COR-L47 (cell line): ENCODE measurements at places on chromosomes 2 and 18.
A peak's percentile ranks its signal among the peaks of the same experiment; 100 is the strongest.

GRCh38 chr18:46574743-46575115 lies 82.3 kb downstream of the LOXHD1 start:
- no peak for DNase-seq

DNA sequence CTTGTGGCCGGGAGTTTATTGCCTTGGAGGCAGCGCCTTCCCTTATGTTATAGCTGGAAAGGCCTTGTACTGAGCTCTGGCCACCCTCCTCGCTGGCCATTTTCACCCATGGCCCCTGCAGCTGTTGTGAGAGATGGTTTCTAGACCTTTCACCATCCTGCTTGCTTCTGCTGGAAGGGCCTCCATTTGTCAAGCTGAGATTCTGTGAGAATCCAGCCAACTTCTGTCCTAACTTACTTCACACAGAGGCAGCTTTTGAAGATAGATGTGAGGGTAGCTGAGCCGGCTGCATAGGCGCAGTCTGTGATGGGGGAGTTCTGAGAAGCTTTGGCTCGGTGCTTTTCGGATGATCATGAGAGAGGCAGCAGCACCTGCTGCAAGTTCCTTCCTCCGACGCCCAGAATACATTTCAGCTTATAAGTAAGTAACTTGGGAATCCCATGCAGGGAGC lies 8.7 kb downstream of the CTIF start:
- no peak for DNase-seq

DNA sequence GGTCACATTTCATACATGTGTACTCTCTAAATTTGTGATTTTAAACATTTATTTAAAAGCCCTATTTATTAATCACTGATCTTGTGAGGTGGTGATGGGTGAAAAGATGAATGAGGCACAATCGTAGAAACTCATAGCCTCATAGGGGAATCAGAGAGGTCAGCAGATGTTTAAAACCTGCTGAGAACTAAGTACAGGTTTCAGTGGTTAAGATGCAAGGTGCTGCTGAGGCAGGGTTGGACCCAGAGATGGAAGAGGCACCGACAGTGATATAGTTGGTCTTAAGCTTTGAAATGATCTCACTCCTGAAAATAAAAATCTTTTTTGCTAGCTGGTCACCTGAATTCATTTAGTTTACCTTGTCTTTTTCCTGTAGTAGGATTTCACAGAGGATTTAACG lies 49.6 kb downstream of the LINC00305 start:
- DNase-seq: no peak

- DNase-seq: peak; percentile 47
These were observed 2.9 kb upstream of the MAL start for GRCh38 chr2:95022309-95023221.

DNA sequence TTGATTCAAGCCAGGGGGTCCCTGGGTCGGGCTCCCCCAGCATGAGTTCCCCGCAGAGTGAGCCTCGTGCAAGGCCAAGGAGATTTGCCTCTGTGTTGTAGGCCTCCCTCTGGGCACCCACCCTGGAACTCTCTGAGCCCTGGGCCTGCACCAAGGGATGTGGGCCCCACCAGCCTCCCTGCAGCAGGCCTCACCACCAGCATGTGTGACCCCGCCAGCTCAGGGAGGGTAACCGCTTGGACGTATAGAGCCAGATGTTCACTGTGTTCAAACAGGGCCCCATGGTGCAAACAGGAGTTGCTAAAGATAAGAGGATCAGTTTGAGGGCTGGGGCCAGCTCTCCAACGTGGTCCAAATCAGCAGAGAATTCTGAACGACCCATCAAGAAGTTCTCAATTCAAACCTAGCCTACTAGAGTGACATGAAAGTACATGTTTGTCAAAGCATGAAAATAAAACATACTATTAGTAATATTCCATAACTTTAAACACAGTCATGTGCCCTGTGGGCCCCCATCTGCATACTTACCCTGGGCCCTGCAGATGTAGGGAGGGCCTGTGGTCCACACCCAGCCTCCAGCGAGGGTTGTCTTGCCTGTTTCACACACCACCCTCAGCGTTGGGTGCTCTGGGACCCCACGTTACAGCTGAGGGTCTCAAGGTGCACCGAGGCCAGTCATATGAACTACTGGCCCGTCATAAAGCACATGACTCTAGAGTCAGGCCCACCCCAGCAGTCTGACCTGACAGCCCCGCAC lies 5.5 kb upstream of the TUBB6 start:
- no peak for DNase-seq

- no peak for DNase-seq
These were observed 1199.7 kb downstream of the CNTNAP5 start for GRCh38 chr2:125224830-125225229.

- no peak for DNase-seq
These were observed 325.4 kb downstream of the PID1 start for GRCh38 chr2:228945710-228946109.

DNA sequence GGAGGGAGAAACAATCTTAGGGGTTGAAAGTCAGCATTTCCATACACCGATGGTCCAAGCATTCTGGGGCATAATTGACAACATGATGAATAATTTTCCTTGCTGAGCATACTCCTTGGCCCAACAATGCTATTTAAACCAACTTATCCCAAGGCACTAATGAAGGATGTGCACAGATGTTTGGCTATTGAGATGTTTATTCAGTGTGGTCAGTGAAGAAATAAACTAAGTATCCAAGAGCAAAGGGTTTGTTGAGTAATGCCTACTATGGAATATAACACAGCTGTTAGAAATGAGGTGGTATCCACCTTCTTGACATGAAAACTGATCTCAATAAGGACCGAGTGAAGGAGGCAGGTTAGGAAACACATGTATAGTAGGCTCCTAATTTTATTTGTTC lies 53.9 kb upstream of the RAB6D start:
- no peak for DNase-seq

DNA sequence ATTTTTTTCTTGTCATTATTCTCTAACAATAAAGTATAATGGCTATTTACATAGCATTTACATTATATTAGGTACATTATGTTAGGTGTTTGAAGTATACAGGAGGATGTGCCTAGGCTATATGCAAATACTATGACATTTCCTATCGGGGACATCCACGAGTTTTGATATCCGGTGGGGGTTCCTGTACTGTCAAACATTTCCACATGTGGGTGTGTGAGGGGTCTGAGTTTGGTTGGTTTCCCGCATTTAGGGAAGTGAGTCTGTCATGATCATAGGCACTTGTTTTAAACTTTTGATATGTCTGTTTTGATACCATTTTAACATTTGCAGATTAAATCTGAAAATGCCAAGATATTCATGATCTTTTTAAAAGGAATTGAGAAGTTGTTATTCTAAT lies 76.0 kb downstream of the CEP192 start:
- DNase-seq: no peak

DNA sequence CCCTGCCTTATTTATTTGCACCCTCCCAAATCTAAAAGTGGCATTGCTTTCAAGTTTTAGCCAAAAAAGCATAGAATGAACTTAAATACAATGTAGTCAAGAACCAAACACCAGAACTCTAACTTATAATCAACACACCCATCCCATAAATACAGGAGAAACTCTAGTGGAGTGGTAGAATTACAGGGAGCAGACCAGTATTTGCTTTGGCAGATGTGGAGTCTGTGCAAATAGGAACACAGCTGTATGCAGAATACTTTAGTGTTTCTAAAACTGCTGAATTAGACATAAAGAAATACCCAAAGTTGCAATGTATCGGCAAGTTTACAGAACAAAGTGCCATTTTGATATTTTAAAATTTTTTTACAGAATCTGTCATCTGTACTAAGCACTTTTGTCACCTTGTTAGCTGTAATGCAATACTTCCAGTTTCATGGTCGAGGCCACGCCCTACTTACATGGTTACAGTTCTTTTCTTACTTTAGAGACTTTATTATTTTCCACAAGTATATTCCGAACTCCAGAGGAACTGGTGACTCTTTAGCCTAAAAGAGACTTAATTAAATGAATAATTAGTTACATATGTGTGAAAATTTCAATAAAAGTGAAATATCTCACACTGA lies 23.7 kb upstream of the COL5A2 start:
- DNase-seq: no peak

GRCh38 chr2:24971286-24971535 lies 544 bp downstream of the DNAJC27 start:
- DNase-seq: peak; percentile 14

DNA sequence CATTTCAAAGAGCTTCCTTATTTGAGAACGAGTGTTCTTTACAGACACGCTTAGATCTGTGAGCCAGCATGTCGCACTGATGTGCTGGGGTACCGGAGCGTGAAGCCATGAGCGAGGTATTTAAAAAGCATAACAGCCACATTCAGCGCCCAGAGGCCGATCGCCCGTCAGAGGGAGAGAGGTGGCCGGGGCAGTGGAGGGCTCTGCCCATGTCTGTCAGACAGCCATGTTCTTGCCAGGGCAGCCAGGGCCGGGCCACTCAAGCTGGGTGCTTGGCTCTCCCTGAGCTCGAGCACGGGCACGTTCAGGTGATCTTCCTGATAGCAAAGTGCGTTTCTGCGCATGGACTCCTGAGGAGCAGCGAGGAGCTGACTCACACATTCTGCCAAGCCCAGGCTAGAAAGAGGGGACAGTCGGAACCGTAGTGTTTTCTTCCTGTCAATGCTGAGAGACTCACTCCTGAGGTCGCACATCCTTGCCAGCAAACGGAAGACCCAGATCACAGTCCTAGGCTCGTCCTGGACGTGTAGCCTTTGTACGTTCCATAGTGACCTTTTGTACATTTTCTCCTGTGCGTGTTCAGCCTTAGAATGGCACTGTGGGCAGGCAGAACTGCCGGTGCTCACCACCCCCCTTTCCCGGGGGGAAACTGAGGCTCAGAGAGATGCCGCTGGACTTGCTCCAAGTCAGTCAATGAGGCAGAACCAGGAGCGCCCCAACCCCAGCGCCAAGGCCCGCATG lies 100.7 kb downstream of the NFATC1 start:
- no peak for DNase-seq

GRCh38 chr18:55404832-55405465 lies 183.0 kb downstream of the TCF4 start:
- no peak for DNase-seq

DNA sequence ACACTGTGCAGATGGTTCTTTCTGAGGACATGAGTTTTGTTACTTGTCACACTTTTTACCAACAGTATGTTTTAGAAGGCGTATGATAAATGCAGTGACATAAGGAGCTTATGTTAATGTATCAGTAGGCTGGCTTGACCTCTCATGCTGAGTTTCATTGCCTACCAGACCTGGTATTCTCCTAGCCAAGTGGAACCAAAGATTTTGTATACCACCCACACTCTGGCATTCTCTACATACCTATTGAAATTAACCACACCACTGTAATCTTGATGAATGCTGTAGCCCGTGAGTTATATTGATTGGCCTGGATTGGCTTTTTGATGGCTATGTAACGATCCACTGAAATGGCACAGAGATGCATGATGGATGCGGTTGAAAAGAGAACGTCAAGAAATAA lies 11.4 kb downstream of the HTR2B start:
- no peak for DNase-seq

DNA sequence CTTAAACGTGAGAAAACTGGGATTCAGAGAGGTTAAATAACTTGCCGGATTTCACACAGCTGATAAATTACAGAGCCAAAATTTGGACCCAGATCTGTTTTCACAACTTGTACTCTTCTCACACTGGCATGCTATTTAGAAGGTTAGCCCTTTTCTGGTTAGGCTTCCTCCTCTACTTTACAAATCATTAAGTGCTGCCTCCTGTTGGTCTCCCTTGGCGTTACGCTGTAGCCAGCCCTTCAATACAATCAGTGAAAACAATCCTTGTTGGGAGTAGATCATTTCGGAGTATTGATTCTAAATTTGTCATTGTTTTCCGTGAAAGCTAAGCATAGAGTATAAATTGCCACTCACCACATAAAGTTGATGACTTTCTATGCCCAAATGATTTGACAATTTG lies 153.5 kb downstream of the ARHGAP15 start:
- no peak for DNase-seq

DNA sequence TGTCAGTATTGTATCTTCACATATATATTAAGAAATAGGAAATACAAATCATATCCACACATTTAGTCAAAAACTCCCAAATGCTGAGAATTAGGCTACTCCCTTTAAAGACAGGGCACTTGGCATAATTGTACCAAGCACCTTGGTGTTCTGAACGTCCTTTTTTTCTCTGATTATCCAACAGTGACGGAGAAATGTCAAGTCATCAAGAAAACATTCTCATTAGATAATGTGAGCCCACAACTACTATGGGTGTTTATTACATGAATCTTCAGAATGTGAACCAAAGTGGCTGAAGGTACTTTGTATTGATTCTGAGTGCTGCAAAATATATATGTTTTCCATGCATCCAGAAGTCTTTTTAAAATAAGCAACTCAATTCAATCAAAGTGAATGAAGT lies 83.8 kb downstream of the PSMG2 start:
- no peak for DNase-seq

GRCh38 chr2:182921234-182921633 lies 54.8 kb upstream of the FRZB start:
- no peak for DNase-seq

DNA sequence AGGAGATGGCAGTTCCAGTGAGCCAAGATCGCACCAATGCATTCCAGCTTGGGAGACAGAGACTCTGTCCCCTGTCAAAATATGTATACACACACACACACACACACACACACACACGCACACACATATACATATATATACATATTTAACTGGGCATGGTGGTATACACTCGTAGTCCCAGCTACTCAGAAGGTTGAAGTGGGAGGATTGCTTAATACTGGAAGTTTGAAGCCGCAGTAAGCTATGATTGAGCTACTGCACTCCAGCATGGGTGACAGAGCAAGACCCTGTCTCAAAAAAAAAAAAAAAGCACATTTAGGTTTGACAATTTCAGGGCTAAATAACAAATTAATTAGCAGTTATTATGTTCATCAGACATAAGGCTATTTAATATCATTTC lies 36.0 kb upstream of the ATIC start:
- no peak for DNase-seq

DNA sequence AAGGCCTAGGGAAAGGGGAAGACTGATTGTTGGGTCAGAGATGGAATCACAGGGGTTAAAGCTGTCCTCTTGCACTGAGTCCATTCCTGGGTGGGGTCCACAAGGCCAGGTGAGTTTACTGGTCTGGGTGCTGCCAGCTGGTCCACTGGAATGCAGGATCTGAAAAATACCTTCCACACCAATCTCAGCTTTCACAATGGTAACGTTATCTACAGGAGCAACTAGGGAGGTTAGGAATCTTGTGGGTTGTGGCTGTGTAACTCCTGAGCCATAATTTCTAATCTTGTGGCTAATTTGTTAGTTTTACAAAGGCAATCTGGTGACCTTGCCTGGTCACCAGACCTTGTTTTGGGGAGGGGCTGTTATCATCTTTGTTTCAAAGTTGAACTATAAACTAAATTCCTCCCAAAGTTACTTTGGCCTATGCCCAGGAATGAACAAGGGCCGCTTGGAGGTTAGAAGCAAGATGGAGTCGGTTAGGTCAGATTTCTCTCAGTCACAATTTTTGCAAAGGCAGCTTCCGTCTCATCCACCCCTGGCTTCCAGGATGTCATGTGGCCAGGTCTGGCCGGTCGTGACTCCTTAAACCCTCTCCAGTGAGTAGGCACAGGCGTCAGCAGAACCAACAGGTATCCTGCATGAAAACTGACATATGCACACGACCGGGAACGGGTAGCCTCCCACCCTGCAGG lies 123.3 kb upstream of the SH3BP4 start:
- DNase-seq: no peak
